Activated T-helper 2 cell treated with anti-CD3 and anti-CD28 coated beads, Interferon-gamma antibody, Interleukin-2, Interleukin-4, amounts not matched to agents 10 μg/mL and 5 μg/mL and 100 μg/mL, durations not matched to agents 14 hours and 24 hours and 36 hours (primary cell): ENCODE measurements at places on chromosomes 12 and 14. TPM values are rescaled to one million over a fixed set of nuclear protein-coding genes. Genes with fewer than 3 reads are reported as not detected.
A peak's percentile ranks its signal among the peaks of the same experiment; 100 is the strongest.

DNA sequence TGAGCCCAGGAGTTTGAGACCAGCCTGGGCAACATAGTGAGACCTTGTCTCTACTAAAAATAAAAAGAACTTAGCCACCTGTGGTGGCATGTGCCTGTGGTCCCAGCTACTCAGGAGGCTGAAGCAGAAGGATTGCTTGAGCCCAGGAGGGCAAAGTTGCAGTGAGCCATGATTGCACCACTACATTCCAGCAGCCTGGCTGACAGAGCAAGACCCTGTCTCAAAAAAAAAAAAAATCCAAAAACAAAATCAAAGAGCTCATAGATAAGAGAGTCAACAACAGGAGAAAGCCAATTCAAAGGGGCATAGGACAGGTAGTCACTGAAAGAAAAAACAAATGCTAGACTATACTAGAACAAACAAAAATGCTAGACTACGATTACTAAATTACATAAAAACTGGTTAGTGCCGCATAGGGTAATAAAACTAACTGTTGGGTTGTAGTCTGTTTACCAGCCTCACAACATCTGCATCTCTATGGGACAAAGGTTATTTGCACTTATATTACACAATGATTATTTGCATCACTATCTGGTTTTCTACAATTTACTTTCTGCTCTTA, 16.6 kb upstream of the EEA1 start:
- no peak for DNase-seq

DNA sequence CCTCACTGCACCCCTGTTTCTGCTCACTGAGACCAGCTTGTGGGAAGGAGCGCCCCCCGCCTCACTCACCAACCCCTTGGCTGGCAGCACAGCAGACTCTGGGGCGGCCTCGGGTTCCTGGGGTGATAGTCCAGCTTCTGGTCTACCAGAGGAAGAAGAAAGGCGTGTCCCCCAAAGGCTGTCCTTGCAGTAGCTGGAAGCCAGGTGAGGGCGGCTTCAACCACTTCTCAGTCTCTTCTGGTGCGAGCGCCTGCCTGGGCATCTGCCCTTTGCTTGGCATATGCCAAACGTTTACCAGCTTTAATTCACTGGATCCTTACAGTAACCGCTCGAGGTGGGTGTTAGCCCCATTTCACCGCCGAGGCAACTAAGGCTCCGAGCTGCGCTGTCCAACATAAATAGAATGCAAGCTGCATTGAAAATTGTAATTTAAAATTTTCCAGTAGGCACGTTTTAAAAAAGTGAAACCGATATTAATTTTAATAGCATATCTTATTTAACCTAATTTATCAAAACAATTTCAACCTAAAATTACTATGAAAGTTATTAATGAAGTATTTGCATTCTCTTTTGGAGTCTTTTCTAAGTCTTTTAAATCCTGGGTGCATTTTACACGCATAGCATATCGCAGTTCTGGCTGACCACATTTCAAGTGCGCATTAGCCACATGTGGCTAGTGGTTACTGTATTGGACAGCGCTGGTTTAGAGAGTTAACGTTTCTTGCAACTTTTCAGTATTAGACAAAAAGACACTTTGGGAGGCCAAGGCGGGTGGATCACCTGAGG, 872 bp downstream of the FAM177A1 start:
- no peak for DNase-seq

The BTBD6 gene
- total RNA-seq = 38.4 and 38.6 TPM in 2 replicates

DNA sequence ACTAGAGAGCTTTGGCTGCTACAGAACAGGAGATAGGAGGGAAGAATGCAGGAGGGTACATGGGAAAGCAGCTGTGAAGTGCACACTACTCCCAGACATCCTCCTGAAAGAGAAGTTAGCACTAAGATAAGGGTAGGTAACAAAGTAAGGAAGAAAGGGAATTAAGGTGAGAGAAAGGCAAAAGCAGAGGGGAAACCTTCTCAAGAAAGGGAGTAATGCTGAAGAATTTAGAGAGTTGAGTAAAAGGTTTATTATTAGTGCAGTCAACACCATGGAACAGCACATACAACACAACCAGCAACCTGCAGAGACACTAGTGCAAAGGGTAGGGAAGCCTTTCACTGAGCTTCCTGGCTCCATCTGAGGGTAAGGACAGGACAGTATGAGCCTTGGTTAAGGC, 15.0 kb upstream of the SMARCC2 start:
- DNase-seq = no peak

DNA sequence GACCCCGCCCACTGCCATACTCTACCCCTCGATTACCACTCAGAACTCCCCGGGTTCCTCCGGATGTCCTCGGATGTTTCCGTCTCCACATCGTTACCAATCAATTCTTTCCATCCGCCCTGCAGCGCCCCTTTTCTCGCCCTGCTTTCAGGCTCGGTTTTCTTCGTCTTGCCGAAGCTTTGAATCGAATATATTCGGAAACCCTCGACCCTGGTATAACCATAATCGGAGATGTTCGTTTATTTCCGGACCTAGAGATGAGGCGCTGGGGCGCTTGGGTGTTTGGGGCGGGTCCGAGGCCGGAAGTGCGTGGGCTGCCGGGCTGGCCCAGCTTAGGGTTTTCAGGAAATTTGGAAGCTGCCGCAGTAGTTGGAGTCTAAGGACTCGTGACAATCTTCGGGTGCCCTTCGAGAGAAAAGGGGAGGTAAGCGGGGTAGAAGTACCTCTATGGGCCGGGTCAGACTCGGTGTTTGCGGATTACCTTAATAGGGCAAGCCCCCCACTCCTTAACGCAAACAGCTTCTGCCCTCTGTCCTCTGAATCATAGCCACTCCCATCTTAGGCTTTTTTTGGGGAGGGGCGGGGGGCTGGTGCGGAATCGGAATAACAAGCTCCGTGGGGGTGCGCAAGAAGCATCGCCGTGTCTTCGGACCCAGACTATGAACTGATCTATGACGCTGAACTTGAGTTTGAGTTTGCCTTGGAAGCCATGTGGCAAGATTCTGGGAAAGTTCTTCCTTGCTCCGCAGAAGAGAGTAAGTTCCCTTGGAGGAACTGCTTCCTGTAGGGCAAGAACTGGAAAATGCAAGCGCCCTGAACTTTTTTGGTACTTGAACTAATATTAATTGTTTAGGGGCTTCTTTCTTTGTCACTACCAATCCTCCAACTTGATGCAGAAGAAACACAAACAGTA, at the start of gene C14orf119:
C14orf119 (plus strand) TSS at position 310 of the 913 bp plus-strand sequence. CDS start 2,154 bp downstream, outside the sequence.
- peak; percentile 99 for DNase-seq

- peak; percentile 68 for DNase-seq
Observed at GRCh38 chr14:50830932-50831725, at the start of gene NIN. Gene NIN (minus strand): TSS chr14:50831162. CDS start chr14:50822056, 9,106 bp downstream.

DNA sequence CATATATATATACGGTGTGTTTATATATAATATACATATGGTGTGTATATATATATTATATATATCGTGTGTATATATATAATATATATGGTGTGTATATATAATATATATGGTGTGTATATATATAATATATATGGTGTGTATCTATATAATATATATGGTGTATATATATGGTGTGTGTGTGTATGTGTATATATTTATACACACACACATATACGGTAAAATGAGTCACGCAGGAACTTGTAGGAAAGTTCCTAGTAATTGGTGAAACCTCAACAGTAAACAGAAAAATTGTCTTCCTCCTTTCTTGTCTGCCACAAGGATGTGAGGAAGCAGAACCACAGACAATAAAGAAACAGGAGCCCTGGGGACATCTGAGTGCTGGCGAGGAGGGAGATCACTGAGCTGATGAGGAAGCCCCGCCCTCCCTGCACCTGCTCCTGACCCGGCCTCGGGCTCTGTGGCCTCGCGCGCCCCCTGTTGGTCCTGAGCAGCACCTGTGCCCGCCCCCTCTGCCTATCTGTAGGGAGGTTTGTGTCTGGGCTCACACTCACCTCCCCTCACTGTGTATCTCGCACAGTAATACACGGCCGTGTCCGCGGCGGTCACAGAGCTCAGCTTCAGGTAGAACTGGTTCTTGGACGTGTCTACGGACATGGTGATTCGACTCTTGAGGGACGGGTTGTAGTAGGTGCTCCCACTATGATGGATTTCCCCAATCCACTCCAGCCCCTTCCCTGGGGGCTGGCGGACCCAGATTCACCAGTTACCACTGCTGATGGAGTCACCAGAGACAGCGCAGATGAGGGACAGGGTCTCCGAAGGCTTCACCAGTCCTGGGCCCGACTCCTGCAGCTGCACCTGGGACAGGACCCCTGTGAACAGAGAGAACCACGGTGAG, 1079.4 kb downstream of the TMEM121 start:
- peak; percentile 76 for DNase-seq

The GPD1 gene
- 0.76 and 0.87 TPM in 2 replicates for total RNA-seq

GRCh38 chr14:38206689-38207376, 871 bp upstream of the SSTR1 start:
- DNase-seq = no peak

GRCh38 chr12:50708631-50709030, 55.3 kb upstream of the ATF1 start:
- DNase-seq = no peak

The DIO3 gene
- total RNA-seq = not detected in 2 replicates

DNA sequence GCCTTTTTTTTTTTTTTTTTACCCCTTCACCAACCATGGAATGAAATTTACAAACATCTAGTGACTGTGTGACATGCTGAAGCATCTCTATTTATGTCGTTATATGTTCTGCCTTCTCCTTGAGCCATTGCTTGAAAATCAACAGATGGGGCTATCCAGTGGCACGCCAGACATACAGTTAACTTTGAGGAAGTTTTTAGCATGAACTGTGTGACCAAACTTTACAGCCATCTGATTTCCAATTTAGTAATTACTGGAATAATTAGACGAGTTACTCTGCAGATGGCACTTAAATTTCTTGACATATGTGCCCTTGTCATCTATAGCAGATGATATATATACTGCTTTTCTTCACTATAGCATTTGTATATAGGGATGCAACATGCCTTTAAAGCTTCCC, 192.1 kb downstream of the SNAPC1 start:
- no peak for DNase-seq

DNA sequence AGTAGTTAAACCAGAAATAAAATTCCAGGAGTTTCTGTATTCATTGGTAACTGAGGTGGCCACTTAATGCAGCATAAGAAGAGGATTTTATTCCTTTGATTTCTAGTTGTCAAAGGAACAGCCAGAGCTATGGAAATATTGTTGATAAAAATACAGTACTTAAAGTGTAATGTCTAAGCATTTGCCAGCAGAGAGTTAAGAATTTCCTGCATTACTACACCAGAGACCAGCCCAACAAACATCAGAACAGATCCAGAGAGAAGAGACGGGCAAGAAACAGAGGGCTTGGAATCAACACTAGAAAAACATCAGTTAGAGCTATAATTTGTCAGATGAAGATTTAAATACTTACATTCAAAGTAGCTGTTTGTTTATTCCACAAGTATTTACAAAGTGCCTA, 77.9 kb downstream of the ST8SIA1 start:
- DNase-seq = no peak

- DNase-seq = no peak
Observed at GRCh38 chr14:85300107-85300506, 229.8 kb upstream of the FLRT2 start.

DNA sequence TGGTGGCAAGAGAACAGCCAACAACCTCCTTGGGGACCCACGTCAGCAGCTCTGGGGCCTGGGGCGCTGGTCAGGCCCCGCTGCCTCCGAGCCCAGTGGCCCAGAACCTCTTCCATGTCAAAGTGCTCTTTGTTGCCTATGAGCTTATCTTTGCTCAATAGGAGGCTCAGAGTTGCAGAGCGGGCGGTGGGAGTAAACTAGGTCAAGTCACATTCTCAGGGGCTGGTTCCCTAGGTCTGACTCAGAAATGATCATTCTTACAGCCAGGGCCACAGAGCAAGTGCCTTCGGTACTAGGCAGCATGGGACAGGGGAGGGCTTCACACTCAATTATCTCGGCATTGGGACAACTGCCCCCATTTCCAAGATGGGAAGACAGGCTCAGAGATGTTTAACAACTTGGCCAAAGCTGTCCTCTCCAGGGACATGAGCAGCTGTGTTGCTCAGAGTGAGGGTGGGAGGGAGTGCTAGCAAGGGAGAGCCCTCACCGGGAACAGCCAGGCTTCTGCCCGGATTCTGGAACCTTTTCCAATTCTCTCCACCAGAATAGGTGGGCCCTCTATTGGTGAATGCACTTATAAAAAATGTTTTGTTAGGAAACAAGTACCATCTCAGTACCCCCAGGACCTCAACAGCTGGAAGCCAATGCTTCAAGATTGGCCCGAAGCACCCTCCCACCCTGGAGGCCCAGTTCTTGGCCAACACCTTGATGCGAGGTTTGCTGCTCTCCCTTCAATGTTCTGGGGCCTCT, 11.9 kb downstream of the SLC25A29 start:
- DNase-seq = no peak

GRCh38 chr14:103302966-103303365, 31.1 kb upstream of the EIF5 start:
- no peak for DNase-seq

GRCh38 chr14:94127330-94127729, 2.1 kb downstream of the IFI27L2 start:
- DNase-seq = no peak

DNA sequence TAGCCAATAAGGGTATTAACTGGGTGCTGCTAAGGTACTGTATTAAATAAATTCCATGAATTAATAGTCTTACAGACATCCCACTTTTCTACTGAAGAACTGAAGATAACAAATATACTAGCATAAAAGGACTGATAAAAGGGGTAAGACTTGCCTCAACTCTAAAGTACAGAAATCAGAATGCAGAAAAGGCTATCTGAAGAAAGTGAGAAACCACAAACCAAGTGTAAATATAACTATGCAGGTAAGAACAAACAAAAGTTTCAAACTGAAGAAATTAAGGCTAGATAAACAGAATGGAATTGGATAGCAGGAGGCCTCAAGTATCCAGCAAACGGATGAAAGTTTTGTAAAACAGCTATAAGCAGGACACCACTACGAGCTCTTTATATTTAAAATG, 29.5 kb downstream of the YAF2 start:
- DNase-seq = no peak

The KRT74 gene
- not detected in 2 replicates for total RNA-seq
